WTC11 (cell line): ENCODE measurements at places on chromosomes 7 and 10.

GRCh38 chr7:12893292-12893691, 205.9 kb downstream of the ARL4A start:
- no peak for DNase-seq

DNA sequence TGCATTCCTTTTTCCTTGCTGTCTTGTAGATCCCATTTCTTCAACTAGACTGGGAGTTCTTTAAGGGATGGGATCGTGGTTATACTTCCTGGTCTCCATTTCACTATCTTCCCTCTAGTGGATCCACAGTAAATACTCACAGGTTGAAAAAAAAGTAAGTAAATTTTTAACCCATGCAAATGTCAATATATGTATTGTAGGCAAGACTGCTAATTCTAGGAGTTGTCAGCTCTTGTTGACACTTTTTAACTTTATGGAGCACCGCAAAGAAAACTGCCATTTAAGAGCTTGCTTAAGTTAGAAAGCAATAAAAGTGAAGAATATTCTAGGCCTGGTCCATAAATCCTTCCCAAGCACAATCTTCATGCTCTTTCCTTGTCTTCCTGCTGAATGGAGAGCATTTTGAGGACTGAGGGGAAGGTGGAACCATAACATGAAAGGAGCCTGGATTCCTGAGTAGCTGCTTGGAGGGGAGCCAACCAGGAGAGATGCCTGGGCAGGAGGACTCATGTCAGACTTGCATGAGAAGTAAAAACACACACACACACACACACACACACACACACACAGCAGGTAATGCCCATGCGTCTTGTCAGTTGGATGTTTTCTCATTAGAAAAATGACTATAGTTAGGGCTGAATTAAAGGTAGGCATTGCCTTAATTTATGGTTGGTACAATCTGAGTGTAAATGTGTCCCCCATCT, 32.2 kb downstream of the VWA2 start:
- no peak for DNase-seq

GRCh38 chr10:100739517-100740368, 5.6 kb upstream of the PAX2 start:
- peak; percentile 63 for DNase-seq

GRCh38 chr7:68065581-68065980, 1068.9 kb downstream of the TYW1 start:
- no peak for DNase-seq

DNA sequence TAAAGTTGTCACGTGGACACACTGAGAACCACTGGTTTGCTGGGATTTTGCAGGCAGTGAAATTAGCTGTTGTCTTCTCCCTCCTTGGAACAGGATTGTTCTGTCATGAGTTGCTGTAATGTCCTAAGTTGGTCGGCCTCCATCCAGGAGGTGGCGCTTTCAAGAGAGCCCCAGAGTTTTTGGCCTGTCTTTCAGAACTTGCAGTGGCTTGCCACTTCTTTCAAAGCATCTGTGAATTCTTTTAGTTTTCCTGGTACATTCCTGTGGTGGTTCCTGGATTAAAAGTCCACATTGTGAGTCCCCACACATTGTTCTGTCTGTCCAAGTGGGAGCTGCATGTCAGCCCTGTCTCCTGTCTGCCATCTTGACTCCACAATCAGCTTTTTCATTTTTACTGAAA, 133.8 kb downstream of the PON1 start:
- DNase-seq = peak; percentile 13

DNA sequence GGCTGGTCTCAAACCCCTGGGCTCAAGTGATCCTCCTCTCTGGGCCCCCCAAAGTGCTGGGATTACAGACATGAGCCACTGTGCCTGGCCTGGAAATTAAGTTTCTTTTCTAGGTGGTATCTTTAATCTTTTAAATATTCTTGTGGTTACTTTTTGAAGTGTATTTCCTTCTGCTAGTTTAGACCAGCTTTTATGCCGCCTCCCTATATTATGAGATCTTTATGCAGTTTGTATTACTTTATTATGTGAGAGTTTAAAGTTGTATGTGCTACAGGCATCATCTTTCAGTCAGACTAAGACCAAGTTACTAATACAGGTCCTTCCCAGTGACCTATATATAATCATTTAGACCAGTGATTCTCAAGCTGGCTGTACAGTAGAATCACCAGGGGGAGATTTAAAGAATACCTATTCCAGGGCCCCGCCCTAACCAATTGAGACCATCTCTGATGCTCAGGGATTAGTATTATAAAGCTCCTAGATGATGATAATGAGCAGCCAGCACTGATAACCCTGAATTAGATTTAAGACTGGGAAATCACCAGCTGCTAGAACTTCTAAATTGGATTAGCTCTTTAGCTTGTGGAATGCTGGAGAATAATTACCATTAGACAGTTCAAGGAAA, 11.3 kb downstream of the INPP5F start:
- no peak for DNase-seq

DNA sequence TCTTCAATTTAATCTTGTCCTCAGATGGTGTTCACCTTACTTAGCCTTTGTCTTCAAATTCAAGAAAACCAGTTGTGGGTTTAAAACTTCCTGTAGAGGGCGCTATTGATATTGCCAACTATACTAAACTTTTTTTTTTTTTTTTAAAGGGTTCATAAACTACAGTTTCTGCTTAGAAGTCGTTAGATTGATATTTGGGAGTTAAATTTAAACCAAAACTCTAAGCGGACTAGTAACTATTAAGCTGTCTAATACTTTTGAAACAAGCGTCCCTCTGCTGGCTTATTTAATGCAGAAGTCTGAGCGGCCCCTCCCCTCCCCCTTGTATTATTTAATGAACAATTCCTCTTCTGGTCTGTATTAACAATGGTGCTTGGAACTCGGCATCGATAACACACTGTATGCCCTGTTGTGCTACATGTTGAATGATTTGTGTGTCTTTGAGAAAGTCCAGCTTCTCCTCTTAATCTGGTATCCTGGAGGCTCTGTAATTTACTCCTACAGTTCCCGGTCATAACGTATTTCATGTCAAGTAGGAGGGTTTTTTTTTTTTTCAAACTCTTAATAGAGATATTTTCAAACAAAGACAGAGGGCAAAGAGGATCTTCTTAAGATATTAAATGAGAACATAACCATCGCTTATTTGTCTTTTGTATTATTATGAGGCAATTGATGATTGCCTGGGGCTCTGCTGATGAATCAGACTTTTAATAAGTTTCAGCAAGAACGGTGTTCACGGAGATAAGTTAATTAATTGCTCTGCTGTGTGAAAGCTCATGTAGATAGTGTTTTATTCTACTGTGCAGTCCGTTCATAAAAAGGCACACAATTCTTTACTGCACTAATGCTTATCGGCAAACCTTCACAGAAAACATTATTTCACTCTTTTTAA, 22.6 kb upstream of the CREB5 start:
- no peak for DNase-seq

GRCh38 chr7:151539088-151539671, 19.5 kb upstream of the RHEB start:
- no peak for DNase-seq

- DNase-seq = peak; percentile 4
Observed at GRCh38 chr10:43235070-43235900, 31.6 kb downstream of the RASGEF1A start.

DNA sequence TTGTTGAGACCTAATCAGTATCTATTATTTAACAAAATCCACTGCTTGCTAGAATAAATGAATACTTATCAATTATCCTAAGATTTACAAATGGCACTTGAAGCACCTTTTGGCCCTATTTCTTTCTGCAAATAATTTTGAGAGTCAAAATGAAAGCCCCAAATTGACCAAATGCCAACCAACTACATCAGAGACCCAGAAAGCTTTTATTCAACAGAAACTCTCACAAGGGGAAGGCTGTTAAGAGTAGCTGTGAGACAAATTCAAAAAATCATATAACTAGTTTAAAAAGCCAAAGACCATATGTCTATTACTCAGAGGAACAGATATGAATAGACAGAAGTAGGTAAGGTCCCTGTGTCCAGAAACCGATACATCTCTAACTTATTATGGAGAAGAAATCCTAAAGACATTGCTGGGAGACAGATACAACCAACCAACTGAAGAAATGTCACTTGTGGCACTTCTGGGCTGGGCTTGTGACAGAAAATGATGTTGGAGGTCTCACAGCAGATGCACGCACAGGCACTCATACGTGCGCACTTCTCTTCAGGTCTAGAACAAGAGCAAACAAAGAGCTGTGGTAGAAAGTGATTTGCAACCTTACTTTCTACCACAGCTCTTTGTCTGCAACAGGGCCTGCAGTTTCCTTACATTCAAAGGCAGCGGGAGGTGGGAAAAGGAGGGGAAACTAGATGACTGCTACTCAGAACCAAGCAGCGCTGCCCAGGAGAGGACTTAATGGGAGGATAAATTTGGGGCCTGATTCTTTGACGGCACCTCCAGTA, 58.6 kb upstream of the KCNIP2 start:
- DNase-seq = peak; percentile 30

DNA sequence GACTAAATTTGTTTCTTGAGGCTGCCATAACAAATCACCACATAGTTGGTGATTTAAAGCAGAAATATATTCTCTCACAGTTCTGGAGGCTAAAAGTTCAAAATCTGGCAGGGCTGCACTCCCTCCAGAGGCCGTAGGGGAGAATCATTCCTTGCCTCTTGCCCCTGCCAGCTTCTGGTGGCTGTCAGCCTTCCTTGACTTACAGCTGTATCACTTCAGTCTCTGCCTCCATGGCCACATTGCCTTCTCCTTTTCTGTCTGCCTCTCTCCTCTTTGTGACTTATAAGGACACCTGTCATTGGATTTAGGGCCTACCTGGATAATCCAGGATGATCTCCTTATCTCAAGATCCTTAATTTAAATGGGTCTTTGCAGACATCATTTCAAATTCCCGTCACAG, 5.8 kb upstream of the LRRC4 start:
- no peak for DNase-seq

GRCh38 chr10:70478191-70479164, at the start of gene PALD1:
Gene PALD1 (plus strand): TSS chr10:70478767. CDS start chr10:70525952, 47,185 bp downstream.
- peak; percentile 82 for DNase-seq

DNA sequence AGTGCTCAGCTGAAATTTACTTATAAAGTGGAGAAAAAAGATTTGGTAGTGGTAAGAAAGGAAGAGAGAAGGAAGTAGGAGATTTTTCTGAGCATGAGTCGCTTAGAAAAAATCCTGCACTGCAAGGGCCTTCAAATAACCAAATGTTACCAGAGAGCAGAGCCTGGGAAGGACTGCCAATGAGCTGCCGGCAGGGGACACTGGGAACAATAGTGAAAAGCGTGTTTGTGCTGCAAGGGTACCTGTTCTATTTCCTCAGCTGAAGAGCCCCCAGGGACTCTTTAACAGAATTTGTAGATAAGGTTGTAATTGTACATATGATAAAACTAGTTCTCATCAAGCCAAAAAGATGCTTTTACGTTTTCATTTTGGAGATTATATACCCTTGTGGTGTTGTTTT, 696.3 kb upstream of the C7orf33 start:
- peak; percentile 14 for DNase-seq

GRCh38 chr7:28570970-28571288, 158.6 kb downstream of the CREB5 start:
- no peak for DNase-seq

DNA sequence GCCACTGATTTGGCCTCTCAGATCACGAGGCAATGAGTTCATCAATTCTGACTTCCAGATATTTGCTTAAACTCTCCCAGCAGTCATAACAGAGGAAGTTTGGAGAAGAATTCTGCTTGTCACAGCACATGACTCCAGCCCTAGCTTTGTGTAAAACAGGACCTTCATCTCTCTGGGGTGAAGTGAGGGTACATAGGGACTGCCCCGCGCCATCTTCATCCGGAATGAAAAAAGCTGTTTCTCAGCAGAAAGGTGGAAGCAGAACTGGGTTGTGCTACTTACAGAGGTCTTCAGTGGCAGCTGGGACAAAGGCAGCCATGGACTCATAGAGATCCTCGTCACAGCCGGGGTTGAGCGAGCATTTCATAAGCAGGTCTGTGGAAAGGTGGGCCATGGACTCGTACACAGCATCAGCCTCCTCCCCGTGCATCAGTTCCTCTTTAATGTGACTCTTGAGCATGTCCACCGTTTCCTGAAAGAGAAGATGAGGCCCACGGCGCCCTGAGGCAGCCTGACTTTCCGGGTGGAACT, 58.4 kb upstream of the TM9SF3 start:
- DNase-seq = no peak

DNA sequence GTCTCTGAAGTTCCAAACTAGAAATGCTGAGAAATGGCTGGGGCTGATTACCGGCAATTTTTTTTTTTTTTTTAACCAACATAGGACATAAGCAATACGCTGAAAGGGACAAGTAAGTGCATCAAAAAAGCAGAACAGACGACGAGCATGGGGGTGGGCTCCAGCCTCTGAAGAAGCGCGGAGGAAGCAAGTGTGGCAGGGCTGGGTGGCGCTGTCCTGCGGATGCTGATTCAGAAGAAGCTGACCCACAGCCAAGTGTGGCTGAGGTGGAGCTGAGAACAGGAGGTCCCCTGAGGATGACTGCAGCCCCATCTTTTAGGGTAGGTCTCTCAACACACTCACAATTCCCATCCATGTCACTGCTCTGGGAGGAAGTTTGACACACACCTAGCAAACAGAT, 65.6 kb downstream of the CTBP2 start:
- peak; percentile 7 for DNase-seq

DNA sequence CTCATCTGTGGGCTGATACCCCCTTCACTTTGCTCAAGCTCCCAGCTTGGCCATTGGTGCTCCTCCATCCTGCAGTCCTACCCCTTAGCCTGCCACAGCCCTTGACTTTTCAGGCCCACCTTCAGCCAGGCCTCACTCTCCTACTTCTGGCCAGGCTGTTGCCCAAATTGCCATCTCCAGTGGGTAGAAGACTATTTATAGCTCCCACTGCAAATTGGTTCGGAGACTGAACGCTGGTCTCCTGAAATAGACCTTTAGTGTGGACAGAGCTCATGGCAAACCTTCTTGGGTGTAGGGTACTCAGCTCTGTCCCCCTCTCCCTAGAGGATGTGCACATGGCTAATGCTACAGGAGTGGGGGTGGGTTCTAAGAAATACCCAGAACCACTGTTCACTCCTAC, 697.8 kb downstream of the LRMDA start:
- no peak for DNase-seq

DNA sequence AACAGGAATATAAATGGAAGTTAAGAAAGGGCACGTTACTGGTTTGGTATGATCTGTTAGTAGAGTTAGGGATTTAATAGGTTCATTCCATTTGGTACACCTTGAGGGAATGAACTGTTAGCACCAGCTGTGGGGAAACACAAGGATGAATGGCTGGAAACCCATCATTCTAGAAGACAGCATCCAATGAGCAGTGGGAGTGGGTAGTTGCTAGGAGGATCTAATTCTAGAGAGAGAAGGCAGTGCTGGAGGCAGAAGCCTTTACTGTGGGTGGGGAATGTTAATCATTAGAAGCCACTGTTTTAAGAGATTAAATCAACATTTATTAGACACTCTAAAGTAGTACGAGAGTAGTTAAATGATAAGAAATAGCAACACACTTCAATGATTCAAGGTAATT, 15.5 kb upstream of the GPR15LG start:
- DNase-seq = no peak

GRCh38 chr7:91651986-91652385, 228.5 kb downstream of the MTERF1 start:
- no peak for DNase-seq

- no peak for DNase-seq
Observed at GRCh38 chr10:30247704-30248103, 101.4 kb downstream of the MTPAP start.

- DNase-seq = peak; percentile 15
Observed at GRCh38 chr7:68688416-68689086, 909.7 kb upstream of the AUTS2 start.

GRCh38 chr10:28872587-28873165, 195.4 kb downstream of the BAMBI start:
- DNase-seq = no peak
